ENCODE measurements at places on chromosomes 4 and X.

DNA sequence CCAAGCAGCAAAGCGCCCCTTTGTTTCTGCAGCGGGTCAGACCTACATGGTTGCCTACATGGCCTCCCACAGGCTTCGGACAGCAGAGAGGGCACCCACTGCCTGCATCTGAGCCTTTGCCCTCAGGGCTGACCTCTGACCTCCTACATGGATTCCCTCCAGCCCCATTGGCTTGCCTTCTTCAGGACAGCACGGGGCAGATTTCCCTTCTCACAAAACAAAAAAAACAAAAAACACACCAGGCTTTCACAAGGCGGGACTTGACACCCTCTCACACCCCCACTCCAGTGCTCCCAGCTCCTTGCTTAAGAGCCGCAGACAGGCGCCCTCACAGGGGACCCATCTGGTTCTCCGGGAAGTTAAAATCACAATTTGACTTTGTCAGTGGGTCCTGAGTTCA, 32.9 kb downstream of the ZFYVE28 start:
- no peak for DNase-seq

DNA sequence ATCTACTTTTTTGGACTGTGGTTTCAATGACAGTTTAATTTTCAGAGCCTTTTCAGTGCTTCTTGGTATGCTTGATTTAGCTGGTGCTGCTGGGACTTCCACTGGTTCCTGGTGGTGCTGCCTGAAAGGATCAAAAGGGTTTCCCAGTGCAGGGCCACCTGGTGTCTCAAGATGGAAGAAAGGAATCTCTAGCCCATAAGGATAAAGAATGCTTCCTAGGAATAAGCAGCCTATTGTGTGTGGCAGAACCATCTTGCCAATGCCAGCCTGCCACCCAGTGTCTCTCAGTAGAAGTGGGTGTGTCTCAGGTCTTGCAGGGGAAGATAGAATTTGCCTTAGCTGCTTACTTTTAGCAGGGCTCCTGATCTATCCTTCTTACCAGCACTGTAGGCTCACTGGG, 15.0 kb upstream of the RAI2 start:
- DNase-seq, result no peak

GRCh38 chrX:46380148-46380752, 165.0 kb downstream of the ZNF674 start:
- no peak for DNase-seq

GRCh38 chr4:1012034-1012739, 761 bp downstream of the FGFRL1 start:
- DNase-seq, result no peak

GRCh38 chr4:145177906-145178538, 2.4 kb downstream of the OTUD4 start:
- no peak for DNase-seq

DNA sequence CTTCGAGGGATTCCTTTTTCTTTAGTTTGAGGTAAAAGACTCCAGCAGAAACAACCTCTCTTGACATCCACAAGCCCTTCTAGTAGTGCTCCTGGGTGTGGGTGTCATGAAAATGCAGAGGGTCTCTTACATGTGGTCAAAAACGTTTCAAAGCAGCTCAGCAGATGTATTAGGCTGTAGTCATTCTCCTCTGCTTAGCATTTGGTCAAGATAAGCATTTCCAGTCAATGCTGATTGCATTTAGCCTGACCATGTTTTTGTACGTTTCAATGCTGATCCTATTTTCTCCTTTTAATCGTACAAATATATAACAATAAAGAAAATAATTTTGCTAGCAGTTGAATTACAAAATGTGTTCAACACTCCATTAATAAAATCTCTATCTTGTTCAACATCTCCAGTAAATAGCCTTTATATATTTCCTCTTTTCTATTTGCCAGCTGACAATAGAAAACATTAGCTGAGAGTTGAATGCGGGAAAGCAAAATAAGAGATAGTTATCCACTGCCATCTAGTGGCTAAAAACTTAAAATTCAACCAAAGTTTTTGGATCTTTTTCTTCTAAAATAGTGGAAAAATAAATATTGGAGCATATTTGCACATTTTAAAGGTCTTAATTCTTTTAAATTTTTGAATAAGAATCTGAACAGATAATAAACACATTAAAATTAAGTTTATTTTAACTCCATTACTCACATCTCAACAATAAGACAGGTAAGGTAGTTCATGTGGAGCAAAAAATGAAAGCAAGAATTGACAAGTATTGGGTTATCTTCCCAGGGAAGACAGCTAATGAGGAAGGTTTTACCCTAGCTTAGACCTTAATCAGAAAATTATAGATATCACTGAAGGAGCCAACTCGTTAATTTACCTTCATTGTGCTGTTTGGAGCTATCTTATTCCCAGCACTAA, 15.2 kb upstream of the PACRGL start:
- DNase-seq, result no peak

DNA sequence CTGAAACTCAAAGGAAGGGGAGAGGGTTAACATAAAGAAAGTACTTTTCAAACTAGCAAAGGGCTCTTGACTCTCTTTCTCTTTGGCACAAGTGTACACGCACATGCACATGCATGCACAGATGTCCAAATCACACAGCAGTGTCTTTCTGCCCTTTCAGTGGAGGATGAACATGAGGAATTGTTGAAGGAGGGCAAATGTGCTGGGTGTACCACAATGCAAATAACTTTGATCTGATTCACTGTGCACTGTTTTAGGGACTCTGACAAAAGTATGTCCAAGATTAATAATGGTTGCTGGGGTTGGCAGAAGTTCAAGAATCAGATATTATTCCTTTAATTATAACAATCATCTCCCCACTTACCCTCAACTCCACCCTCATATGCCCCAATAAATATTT, 93.8 kb downstream of the GPC4 start:
- no peak for DNase-seq

DNA sequence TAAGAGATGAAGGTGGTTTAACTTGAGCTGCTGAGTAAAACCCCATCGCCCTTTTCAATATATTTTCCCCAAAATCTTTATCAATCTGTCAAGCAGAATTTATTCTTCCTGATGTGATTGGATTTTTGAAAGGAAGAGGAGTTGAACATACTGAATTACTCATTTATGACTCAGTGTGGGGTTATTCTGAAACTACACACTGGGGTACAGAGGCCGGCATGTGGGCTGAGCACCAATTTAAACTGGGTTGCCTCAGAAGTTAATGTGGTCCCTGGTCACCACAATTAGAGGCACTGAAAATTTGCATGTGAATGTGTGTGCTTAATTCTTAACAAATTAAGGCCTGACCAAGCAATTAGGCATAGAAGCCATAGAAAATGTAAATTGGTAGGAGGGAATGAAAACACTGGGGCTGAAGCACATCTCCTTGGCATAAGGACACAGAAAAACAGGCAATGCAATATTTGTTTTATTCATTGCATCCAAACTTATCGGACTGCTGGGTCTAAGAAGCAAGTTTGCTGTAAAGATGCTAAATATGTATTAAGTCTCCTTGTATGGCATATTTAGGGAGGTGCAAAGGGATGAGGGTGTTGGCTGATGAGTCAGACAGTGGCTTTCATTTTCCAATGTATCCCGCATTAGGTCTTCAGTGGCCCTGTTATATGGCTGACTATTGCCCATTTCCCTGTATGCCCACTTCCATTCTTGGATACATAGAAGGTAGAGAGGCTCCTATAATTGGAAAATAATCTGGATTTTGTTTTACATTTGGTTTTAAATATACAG, 170.9 kb downstream of the IL15 start:
- peak; percentile 44 for DNase-seq

- DNase-seq, result peak; percentile 99
These were observed 128.2 kb downstream of the C4orf51 start for GRCh38 chr4:145808021-145808650.

DNA sequence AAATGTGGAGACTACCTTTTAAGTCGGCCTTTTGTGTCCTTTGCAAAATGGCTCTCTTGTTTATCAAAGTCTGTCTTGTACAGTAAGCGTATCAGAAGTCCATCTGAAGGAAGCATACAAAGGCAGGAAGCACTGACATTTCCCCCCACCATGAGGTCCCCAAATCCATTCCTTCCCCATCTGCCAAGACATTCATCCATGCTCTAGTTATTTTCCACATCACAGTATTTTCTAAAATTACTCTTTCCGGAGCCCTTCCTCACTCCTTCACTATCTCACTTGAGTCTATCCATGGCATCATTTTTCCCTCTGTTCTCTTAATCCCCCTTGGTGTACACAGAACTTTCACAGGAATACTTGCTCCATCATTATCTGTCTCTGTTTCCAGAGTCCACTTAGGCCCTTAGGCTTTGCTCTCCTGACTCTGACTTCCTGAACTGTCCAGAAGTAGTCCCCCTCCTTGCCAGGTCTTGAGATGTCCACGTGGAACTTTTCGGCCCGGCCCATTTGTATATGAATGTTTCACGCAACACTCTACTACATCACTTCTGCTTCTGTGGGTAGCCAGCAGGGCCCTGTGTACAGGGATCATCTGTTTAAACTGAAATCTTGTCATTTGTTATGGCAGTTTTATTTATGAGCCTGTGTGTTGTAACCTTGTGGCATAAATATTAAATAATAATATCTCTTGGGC, 2.1 kb downstream of the SEL1L3 start:
- no peak for DNase-seq

- no peak for DNase-seq
These were observed 594 bp downstream of the MSMO1 start for GRCh38 chr4:165328101-165328425.

- DNase-seq, result no peak
These were observed 570 bp downstream of the WDR44 start for GRCh38 chrX:118346258-118347094.

DNA sequence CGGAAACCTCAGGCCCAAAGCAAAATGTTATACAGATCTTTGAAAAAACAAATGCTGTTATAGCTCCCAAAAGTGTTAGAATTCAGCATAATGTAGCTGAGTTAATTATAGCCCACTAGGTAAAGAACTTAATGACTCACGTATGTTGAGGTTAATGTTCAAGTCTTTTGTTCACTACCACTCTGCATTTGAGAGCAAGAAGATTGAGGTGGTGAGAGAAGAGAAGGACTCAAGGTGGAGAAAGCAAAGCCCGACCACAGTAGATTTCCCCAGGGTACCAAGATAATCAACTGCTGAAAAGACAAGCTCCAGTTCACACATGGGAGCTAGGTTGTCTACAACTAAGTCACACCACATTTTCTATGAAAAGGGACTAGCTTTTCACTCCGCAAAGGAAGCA, 480.2 kb downstream of the DTHD1 start:
- DNase-seq, result no peak

- DNase-seq, result no peak
These were observed 5.6 kb downstream of the LARP7 start for GRCh38 chr4:112642526-112642925.

DNA sequence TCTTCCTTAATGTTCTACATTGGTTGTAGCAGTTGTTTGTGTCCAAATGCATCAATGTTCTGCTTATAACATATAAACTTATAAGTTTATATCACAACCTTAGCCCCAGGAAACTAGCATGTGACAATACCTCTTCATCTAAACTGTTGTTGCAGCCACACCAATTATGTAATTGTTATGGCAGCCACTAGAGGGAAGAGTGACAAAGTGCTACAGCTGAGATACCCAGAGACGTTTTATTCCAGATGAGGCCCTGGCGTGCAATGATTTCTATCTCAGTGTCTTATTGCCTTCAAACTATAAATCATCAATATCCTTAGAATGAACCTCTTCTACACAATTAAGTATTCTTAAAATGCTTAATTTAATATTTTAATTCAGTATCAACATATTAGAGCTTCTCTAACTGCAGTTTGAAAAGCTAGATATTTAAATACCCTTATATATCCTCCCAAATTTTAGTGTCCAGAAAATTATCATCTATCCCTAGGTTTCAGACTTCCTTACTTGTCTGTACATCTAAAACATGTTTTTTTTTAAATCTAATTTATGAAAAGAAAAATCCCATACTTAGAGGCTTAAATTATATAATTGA, 171.6 kb downstream of the PCDH10 start:
- DNase-seq, result no peak

GRCh38 chrX:51866210-51866609, 27.2 kb upstream of the MAGED1 start:
- no peak for DNase-seq

All from foreskin keratinocyte (primary cell).